ENCODE measurements at places on chromosomes 1 and 21. TPM values are rescaled to one million over a fixed set of nuclear protein-coding genes. Genes with fewer than 3 reads are reported as not detected.

Gene CITED4
- 21.2 TPM for total RNA-seq

GRCh38 chr1:243543501-243543900 is 287.7 kb downstream of the SDCCAG8 start:
- DNase-seq = no peak
- no peak overlapping the region for H3K4me3 ChIP-seq
- H3K27me3 ChIP-seq = no peaks in the 10 kb centered on the region
- no peaks in the 10 kb centered on the region for H3K4me1 ChIP-seq

DNA sequence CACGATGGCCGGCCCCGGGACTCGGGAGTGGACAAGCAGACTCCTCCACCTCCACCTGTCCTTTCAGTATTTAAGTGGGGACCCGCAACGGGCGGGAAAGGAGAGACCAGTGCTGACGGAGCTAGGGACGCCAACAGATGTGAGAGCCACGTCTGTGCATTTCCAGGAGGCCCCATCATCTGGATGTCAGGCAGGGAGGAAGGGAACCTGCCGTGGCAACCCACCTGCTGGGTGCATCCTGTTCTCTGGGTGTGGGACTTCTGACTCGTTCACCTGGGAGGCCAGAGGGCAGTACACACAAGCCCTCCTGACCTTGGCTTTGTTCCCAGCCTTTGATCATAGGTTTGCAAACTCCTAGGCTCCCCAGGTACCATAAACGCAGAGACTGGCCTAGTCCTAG is 5.6 kb upstream of the PCBP3 start:
- no peak overlapping the region for H3K27ac ChIP-seq
- no peak overlapping the region for H3K4me3 ChIP-seq
- H3K4me1 ChIP-seq = no peaks in the 10 kb centered on the region
- no peaks in the 10 kb centered on the region for H3K27me3 ChIP-seq
- no peak for DNase-seq

- no peak for DNase-seq
- peaks cover 4% of the 10 kb centered on the region for H3K4me1 ChIP-seq
- H3K27me3 ChIP-seq = no peaks in the 10 kb centered on the region
- no peak overlapping the region for H3K4me3 ChIP-seq
- no peak overlapping the region for H3K27ac ChIP-seq
Observed at GRCh38 chr1:155177918-155178281, 4.3 kb downstream of the TRIM46 start.

DNA sequence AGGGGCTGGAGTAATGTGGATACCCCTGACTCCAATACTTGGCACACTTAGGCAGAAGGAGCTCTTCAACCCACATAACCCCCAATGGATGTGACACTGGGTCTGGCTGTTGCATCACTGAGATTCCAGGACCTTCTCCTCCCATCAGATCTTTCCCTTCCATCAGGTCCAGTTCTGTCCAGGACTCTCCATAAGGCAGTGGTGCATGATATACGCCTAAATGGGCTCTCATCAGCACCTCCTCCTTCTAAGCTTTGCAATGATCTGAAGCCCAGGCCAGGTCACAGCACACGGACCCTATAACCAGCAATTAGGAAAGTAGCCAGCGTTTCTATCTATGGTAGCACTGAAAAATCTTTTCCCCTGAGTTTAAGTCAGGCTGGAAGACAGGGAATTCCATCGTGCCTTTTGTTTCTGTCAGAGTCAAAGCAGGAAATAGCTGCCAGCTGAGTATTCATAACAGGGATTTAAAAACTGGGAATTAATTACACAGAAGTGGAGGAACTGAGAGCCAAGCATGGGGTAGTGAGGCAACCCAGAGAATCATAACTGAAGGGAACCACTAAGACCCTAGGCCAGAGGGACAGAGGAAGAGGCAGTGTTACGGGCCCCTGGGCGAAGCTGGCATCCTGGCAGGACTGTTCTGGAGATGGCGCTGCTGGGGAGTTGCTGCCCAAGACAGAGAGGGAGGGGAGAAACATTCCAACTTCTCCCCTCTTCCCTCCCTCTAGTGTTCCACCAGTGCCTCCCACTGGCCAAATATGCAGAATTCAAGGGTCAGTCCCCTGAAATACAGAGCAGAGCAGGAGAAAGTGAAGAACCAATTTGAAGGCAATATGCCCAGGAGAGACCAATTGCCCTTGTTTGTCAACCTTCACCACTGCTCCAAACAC is 37.5 kb upstream of the HOOK1 start:
- H3K27ac ChIP-seq = no peak overlapping the region
- no peaks in the 10 kb centered on the region for H3K27me3 ChIP-seq
- H3K4me1 ChIP-seq = no peaks in the 10 kb centered on the region
- DNase-seq = no peak

Data from naive thymus-derived CD4-positive, alpha-beta T cell (primary cell).